ENCODE measurements at places on chromosomes 12 and 14.

DNA sequence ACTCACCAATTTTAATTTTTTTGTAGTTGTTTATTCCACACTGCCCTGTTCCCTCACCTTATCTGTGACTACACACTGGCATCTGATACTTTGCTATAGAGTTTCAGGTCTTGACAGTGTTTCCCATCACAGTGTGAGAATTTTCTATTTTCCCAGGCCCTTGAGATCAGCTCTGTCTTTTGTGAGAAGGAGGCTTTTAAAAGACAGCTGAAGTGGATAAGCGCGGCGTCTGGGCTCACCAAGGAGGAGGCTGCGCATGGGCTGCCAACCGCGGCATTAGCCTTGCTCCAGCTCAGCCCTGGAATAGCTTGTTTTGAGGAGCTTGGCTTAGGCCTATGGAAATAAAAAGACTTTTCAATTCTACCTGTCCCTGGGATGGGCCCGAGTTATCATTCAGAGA lies 181.3 kb downstream of the RMST start:
- DNase-seq, result no peak

DNA sequence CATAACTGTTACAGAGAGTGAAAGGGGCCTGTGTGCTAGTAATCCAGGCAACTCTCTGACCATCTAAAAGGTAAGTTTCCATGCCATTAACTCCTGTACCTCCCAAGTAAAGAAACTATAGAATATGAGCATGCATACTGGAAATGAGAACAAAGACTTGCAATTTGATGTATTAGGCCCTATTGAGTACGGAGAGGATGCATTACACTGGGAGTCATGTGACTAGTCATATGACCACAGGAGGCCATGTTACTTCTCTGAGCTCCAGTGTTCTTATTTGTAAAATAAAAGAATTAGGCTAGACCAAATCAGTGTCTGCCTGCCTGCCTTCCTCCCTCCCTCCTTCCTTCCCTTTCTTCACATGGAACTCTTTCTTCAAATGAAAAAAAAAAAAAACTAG lies 440.1 kb upstream of the CCDC196 start:
- DNase-seq, result no peak

GRCh38 chr14:22159957-22160356 lies 429.1 kb downstream of the DAD1 start:
- DNase-seq, result peak; percentile 83

DNA sequence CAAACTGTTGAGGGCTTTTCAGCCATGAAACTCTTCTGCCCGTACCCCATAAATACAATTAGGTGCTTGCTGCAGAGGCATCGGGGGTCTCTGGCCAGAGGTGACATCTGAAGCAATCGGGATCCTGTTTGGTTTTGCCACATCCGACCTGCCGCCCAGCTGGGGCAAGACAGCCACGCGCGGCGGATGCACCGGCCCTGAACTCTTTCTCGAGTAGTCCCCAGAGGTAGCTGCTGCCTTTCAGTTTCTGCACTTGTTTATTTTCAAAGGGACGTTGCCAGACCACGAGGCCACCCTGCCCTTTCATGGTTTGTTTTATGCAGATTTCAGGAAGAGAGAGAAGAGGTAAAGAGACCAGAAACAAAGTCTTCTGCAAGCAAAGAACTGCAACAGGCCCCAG lies 10.6 kb upstream of the MLXIP start:
- DNase-seq, result no peak

DNA sequence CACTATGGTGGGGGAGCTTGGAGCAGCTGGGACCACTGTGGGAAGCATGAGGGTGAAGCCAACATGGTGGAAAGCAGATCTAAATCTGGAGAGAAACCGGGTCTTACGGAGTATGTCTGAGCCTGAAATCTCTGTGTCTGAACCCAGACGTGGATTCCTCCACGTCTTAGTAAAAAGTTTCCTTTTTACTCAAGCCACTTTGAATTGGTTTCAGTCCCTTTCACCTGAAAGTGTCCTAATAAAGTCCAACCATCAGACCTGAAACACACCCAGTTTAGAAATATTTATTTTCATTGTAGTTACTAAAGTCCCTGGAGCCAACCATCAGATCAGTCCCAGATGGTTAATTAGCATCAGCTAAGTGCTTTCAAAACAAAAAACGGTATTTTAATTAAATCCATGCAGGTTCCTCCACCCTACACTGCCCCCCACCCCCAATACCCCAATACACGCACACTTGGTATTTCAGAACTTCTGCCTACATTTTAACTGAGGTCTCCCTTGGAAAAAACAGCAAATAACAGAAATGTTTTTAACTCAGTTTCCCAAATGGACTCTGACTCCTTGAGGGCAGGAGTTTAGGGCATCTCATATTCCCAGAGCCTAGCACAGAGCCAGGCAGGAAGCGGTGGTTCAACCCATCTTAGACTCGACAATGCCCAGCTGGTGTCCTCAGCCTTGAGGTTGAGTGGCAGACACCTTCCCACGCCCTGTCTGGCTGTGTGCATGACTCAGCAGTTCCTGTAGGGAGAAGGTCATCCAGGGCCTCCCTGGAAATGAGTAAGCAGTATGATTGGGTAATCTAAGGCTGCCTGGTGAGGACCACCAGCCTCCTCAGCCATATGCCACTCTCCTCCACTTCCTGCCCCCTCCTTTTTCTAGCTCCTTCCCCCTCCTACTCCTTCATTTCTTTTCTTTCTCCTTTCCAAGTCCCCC lies 175.8 kb downstream of the TTC8 start:
- peak; percentile 94 for DNase-seq

DNA sequence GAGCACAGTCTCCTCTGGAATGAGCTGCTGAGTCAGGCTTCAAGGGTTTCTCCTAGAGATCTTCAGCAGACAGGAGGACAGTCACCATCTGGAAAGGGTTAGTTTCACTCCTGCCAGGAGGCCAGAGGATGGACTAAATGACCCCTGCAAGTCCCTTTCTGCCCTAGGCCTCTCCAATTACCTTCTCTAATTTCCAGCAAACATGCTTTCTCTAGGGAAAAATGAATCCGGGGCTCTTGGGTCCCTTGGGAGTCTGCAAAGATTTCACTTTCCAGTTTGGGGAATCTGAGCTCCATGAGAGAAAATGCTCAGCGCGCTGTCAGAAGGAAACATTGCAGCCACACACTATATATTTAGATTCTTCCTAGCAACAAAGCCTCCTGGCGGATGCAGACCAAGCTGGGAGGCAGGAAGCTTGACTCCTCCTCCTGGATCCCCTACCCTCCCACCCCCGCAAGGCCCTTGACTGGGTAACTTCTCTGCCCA lies 184.4 kb upstream of the CCND2 start:
- DNase-seq, result no peak

GRCh38 chr12:68896881-68897540 lies 36.0 kb downstream of the CPM start:
- DNase-seq, result peak; percentile 55

DNA sequence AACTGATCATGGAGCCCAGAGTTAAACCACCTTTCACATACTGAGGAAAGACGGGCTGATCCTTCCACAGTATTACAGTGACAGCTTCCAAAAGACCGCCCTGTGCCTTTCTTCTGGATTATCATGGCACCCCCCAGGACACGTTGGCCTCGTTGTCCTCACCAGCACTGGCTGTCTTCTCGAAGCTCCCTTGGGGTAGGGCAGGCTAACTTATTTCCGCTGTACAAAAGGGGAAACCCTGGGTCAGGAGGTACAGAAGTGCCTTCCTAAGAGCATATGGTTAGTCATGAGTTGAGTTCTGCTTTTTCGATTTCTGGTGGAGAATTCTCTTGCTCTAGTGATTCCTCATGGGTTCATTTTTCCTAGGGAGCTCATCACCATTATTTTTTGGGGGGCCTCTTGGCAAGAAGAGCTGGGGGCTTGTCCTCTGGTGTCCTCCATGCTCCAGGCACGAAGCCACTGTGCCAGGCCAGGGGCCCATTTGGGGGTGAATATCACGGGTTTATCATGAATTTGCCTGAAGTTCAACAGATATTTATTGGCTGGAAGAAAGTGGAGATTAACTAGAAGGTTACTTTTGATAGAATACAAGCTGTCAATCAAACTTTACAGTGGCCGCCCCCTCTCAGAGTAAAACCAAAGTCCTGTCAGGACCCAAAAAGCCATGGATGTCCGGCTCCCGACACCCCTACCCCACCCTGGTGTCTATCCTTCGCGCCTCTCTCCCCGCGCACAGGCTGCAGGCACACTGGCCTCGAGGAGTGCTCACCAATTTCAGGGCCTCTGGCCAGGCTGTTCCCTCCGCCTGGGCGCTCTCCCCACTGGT lies 8.8 kb upstream of the TRAF3 start:
- DNase-seq, result peak; percentile 94

GRCh38 chr12:2654741-2655140 lies 140.0 kb upstream of the FKBP4 start:
- DNase-seq, result no peak

Data from inflammatory macrophage treated with lipopolysaccharide for 4 hours (primary cell).